ENCODE measurements at places on chromosomes 6 and 20. TPM values are rescaled to one million over a fixed set of nuclear protein-coding genes. Genes with fewer than 3 reads are reported as not detected.

Gene CYP24A1
- not detected for total RNA-seq

Gene HAO1
- total RNA-seq = not detected

Gene EYS
- total RNA-seq = not detected

Gene ETV7
- total RNA-seq = 1.0 TPM

Gene SLPI
- 0.17 TPM for total RNA-seq

- DNase-seq = no peak
Measured at GRCh38 chr20:56922497-56922896, 293.4 kb downstream of the TFAP2C start.

DNA sequence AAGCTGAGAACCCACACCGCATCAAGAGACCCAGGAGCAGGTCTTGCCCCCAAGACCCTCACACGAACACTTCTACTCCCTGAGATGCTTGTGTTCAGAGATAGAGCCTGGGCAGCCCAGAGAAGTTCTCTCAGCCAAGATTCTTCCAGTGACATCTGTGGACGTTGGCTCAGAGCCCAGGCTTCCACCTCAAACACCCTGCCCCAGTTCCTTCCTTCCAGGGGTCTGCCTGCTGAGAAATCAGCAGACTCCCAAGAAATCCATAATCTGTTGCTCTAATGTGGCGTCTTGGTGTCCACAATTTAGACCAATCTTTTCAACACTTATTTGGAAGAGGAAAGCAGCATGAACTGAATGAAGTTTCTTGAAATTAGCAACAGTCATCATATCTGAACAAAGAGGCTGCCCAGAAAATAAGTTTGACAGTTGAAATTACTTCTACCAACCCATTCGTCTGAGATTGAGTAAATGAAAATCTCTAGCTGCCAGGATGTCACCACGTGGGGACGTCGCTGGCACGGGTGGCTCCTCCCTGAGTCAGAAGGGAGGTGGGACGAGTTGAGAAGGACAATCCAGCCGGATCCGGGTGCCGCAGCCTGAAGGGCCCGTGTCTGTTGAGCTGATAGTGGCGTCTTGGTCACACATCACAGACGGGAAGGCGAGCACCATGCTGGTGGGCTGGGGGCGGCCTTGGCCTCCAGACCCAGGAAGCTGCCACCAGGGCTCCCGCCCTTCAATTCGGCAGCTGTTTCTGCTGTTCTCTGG lies 400.9 kb downstream of the TAF4 start:
- no peak for DNase-seq

GRCh38 chr6:2482773-2483172 lies 237.4 kb upstream of the GMDS start:
- no peak for DNase-seq

DNA sequence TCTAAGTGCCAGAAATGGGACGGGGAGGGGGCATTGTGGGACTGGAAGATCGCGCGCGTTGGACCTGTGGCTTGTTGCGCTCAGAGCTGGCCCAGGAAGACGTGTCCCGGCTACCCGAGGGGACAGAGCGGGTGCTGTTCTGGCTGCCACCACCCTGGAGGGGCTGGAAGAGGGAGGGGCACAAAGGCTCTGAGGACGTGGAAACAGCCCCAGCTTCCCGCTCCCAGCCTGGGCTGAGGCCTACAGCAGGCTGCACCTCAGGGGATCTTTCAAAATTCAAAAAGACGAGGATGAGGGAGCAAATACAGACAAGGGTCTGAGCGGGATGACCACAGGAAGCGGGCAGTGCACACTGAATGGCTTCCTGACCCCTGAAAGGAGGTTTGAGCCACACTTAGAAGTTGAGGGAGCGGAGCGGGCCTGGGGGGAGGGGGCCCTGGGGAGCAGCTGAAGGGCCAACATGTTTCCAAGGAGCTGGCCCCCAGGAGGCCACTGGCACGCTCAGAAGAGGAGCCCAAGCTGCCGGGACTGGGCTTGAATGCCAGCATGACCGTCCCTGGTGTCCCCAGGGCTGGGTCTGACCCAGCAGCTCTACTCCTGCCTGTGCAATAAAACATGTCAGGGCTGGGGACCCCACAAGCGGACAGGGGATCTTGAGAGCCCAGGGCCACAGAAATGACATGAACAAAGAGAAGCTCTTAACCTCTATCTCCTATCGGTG lies 1.3 kb downstream of the OXT start:
- no peak for DNase-seq

DNA sequence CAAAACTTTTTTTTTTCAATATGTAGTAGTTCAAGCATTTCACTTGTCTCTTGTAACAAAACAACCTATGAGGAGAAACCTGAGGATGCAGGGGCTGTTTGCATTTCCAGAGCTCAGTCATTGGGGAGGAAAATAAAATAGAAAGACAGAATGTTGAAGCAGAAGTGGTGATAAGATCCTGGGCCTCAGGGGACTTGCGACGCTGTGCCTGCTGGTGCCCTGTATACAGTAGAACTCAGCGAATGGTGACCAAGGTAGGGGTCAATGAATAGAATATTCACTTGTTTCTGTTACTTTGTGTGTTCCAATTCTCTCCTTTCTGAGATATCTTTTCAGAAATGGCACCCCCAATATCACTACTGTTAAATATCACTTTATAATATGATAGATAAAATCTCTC lies 271.6 kb downstream of the FARS2 start:
- no peak for DNase-seq

DNA sequence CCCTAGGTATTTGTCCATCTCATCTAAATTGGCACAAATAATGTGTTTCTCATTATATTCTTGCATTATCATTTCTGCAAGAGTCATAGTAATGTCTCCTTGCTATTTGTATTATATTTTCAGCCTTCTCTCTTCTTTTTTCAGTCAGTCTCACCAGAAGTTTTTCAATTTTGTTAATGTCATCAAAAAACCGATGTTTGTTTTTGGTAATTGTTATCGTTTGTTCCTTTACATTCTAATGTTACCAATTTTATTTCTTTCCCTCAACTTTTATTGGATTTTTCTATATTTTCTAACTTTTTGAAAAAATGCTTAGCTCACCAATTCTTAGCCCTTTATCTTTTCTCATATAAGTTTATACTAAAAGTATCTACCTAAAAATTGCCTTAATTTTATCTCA lies 82.2 kb upstream of the NRSN1 start:
- no peak for DNase-seq

DNA sequence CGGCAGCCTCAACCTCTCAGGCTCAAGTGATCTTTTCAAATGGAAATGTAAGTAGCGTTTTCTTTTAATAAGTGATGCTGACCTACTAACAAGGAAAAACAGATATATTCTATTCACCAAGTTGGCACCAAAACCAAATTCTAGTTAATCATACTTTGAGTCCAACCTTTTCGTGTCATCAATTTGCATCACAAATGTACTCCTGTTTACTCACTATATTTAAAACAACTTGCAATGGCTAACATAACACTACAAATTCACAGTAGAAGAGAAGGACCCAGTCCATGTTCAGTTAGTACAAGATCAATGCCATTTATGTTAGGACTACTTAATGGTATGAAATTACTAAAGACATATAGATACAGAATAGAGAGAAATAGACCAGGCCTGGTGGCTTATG lies 50.0 kb downstream of the MDN1 start:
- DNase-seq = no peak

DNA sequence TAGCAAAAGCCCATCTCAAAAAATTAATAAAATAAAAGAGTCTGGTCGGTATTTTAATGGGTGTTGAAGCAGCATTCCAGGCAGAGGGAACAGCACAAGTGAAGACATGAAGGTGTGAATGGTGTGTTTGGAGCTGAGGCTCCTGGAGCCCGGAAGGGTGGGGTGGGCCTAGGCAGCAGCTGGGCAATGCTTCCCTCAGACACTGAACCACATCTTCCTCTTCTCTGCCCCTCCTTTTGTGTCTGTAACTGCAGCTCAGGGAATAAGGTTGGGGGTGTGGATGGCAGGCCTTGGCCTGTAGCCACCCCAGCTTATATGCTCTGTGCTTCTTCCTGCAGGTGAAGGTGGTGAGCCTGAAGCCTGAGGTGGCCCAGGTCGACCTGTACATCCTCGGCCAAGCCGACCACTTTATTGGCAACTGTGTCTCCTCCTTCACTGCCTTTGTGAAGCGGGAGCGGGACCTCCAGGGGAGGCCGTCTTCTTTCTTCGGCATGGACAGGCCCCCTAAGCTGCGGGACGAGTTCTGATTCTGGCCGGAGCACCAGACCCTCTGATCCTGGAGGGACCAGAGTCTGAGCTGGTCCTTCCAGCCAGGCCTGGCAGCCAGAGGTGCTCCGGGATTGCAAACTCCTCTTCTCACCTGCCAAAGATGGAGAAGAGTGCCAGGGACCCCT lies 26.6 kb downstream of the POFUT1 start:
- DNase-seq = no peak

- peak; percentile 78 for DNase-seq
Measured at GRCh38 chr20:51966296-51966971, 164.1 kb upstream of the SALL4 start.

DNA sequence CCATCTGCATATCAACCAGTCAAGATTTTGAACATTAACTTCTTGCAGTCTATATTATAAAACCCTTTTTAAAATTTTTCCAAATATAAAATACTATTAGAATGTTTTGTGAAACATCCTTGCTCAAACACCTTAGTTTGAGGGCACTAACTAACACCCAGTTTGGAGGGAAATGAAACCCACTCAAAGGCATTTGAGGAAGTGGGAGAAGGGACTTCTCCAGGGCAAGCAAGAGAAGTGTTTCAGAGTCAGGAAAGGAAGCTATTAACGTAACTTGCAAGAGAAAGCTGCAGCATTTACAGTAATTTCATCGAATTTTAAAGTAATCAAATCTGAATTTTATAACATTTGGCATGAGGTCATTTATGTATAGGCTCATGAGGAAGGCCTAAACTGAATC lies 21.3 kb downstream of the MTFR2 start:
- DNase-seq = no peak

DNA sequence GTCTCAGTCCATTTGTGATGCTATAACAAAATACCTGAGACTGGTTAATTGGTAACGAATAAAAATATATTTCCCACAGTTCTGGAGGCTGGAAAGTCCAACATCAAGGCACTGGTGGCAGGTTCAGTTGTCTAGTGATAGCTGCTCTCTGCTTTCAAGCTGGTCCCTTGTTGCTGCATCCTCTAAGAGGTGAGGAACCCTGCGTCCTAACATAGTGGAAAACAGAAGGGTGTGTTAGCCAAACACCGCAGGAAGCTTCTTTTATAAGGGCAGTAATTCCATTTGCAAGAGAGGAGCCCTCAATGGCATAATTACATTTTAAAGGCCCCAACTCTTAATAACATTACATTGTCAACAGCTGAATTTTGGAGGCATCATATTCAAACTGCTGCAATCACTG lies 372.7 kb downstream of the ADGRB3 start:
- no peak for DNase-seq

- DNase-seq = no peak
Measured at GRCh38 chr6:87171938-87172633, 16.7 kb downstream of the ZNF292 start.

DNA sequence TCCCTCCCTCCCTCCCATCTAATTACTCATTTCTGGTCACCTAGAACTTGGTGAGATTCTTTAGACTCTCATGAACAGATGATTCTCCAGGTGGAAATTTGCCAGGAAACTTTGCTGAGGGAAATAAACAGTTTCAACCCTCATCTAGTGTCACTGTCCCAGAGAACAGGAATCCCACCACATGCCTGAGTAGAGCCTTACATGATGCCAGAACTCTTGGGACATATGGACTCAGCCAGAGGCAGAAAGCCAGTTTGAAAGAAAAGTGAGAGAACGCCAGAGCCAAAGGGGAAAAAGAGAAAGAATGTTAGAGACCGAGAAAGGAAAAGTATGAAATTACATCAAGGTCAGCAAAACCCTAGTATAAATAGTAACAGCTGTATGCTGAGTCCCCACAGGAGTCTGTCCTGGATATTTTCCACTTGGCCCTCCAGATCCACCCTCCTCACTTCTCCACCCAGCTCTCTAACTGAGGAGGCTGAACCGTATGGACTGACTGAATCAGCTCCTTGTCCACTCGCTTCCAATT lies 127.5 kb upstream of the COL21A1 start:
- DNase-seq = peak; percentile 65

Measured in fibroblast of lung (primary cell).